Liver (tissue), 10 donors: ENCODE measurements at places on chromosomes 7 and 10. TPM values are rescaled to one million over a fixed set of nuclear protein-coding genes. Genes with fewer than 3 reads are reported as not detected.

ATG9B gene
- total RNA-seq = not detected

DNA sequence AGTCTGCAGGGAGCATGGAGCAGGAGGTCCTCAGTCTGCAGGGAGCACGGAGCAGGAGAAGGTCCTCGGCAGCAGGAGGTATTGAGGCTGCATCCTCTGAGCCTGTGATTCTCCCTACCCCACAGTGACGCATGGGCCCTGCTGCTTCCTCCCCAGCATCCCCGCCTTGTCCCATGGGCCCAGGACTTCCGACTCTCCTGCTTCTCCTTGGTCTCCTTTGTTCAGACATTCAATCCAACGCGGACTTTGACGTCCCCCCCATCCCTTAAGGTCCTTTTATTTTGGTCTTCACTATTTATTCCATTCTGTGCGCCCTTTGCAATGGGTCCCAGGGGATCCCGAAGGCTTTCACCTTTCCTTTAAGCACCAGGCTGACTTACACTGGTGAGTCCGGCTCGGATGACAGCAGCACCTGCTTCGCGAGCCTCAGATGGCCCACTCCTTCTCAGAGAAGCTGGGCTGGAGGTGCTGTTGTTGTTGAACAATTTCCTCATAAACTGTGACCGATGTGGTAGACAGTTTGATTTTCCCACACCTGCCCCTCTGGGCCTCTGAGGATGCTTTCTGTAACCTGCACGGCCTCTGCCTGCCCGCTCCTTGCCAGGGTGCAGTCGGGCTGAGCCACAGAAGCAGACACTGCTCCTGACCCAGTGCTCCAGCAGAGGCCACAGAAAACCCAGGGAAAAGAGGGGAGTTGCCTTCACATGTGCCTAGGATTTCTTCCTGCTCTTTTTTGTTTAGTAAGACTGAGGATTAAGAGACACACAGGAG is 407.2 kb upstream of the SHH start:
- peak; percentile 8 for DNase-seq
- H3K4me1 ChIP-seq = no peaks in the 10 kb centered on the region
- H3K27ac ChIP-seq = no peak overlapping the region
- H3K4me3 ChIP-seq = no peak overlapping the region
- no peaks in the 10 kb centered on the region for H3K27me3 ChIP-seq
- no peaks in the 10 kb centered on the region for H3K36me3 ChIP-seq

- DNase-seq = no peak
- H3K27me3 ChIP-seq = no peaks in the 10 kb centered on the region
- no peak overlapping the region for H3K4me3 ChIP-seq
- H3K4me1 ChIP-seq = no peaks in the 10 kb centered on the region
- no peaks in the 10 kb centered on the region for H3K36me3 ChIP-seq
Measured at GRCh38 chr7:91568138-91568537, 303.9 kb downstream of the FZD1 start.

- H3K27ac ChIP-seq = no peak overlapping the region
- no peak for DNase-seq
- no peaks in the 10 kb centered on the region for H3K36me3 ChIP-seq
- no peak overlapping the region for H3K4me3 ChIP-seq
Measured at GRCh38 chr7:102044984-102045673, 227.7 kb downstream of the CUX1 start.
